ENCODE measurements at places on chromosomes 16 and 17.

- DNase-seq: no peak
Observed at GRCh38 chr16:63442246-63442645, 1406.0 kb upstream of the CDH8 start.

- DNase-seq: no peak
Observed at GRCh38 chr16:78669994-78670393, 570.5 kb downstream of the WWOX start.

DNA sequence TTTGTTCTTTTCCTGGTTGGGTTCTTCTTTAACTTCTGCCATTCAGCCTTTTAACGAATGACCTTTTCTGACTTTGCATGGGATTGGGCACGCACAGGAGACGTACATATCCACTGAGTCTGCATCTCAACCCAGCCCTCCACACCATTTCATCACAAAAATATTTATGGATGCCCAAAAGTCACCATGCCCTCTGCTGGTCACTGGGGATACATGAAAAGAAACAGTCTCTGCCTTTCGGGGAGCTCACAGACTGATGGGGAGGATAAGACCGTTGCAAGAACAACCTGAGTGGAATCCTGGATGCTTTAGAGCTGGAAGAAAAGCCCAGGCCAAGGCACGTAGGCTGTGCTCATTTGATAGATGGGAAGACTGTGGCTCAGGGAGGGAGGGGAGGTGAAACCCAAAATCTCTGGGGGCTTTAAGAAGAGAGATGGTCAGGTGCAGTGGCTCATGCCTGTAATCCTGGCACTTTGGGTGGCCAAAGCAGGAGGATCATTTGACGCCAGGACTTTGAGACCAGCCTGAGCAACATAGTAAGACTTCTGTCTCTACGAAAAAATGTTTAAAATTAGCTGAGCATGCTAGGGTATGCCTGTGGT, 7.9 kb upstream of the MT2A start:
- no peak for DNase-seq

GRCh38 chr16:84617041-84617790, 662 bp downstream of the COTL1 start:
- DNase-seq: no peak

GRCh38 chr16:813204-813915, 12.8 kb upstream of the GNG13 start:
- DNase-seq: no peak

GRCh38 chr16:58885528-58886170, 151.5 kb upstream of the GOT2 start:
- no peak for DNase-seq

Data from ureter (tissue), 1 donor.